ENCODE measurements at places on chromosomes 6 and 20. TPM values are rescaled to one million over a fixed set of nuclear protein-coding genes. Genes with fewer than 3 reads are reported as not detected.

The SLC13A3 gene
- not detected for polyA plus RNA-seq

The CD40 gene
- polyA plus RNA-seq, result 75.4 TPM

The SLC22A1 gene
- polyA plus RNA-seq, result not detected

The MMP24 gene
- polyA plus RNA-seq, result 0.11 TPM

- DNase-seq, result no peak
- H3K27me3 ChIP-seq, result no peaks in the 10 kb centered on the region
- H3K27ac ChIP-seq, result no peak overlapping the region
- H3K4me3 ChIP-seq, result no peak overlapping the region
Measured at GRCh38 chr6:111474106-111474505, 8.9 kb downstream of the REV3L start.

DNA sequence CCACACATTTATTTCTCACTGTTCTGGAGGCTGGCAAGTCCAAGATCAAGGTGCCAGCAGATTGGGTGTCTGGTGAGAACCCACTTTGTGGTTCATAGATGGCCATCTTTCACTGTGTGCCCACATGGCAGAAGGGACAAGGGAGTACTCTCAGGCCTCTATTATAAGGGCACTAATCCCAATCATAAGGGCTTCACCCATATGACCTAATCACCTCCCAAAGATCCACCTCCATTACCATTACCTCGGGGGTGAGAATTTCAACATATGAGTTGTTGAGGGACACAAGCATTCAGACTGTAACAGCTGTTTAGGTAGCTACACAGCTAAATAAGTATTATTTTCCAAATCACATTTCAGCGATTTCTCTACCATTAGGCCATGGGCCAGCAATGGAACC lies 2.5 kb upstream of the PRND start:
- H3K4me1 ChIP-seq, result peaks cover 17% of the 10 kb centered on the region
- no peak for DNase-seq
- no peak overlapping the region for H3K4me3 ChIP-seq
- no peaks in the 10 kb centered on the region for H3K27me3 ChIP-seq
- H3K36me3 ChIP-seq, result no peaks in the 10 kb centered on the region
- no peak overlapping the region for H3K27ac ChIP-seq

- no peaks in the 10 kb centered on the region for H3K36me3 ChIP-seq
- H3K4me3 ChIP-seq, result no peak overlapping the region
- H3K27me3 ChIP-seq, result no peaks in the 10 kb centered on the region
- peaks cover 29% of the 10 kb centered on the region for H3K4me1 ChIP-seq
Measured at GRCh38 chr6:108598305-108598863, 37.7 kb downstream of the FOXO3 start.

- DNase-seq, result no peak
- no peaks in the 10 kb centered on the region for H3K4me1 ChIP-seq
- H3K27me3 ChIP-seq, result no peaks in the 10 kb centered on the region
- H3K4me3 ChIP-seq, result no peak overlapping the region
- H3K36me3 ChIP-seq, result no peaks in the 10 kb centered on the region
Measured at GRCh38 chr6:22237526-22237925, 59.3 kb downstream of the PRL start.

DNA sequence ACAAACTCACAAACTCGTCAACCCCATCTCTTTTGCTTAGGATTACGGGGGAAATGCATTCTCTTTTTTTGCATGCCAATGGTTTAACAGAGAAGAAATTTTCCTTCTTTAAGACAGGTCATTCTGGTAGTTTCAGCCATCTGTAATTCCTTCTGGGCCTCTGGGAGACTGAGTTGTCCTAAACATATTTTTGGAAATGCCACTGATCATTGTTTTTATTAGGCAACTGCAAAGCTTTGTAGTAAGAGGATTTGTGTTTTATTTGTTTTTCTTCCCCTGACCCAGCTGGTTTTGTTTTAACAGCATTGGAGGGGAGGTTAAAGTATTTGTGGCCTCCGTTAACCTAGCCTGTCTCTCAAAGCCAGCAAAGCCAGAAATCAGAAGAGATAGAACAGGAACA lies 73.1 kb upstream of the ISM1 start:
- H3K36me3 ChIP-seq, result no peaks in the 10 kb centered on the region
- H3K4me3 ChIP-seq, result no peak overlapping the region
- no peaks in the 10 kb centered on the region for H3K27me3 ChIP-seq
- no peaks in the 10 kb centered on the region for H3K4me1 ChIP-seq

DNA sequence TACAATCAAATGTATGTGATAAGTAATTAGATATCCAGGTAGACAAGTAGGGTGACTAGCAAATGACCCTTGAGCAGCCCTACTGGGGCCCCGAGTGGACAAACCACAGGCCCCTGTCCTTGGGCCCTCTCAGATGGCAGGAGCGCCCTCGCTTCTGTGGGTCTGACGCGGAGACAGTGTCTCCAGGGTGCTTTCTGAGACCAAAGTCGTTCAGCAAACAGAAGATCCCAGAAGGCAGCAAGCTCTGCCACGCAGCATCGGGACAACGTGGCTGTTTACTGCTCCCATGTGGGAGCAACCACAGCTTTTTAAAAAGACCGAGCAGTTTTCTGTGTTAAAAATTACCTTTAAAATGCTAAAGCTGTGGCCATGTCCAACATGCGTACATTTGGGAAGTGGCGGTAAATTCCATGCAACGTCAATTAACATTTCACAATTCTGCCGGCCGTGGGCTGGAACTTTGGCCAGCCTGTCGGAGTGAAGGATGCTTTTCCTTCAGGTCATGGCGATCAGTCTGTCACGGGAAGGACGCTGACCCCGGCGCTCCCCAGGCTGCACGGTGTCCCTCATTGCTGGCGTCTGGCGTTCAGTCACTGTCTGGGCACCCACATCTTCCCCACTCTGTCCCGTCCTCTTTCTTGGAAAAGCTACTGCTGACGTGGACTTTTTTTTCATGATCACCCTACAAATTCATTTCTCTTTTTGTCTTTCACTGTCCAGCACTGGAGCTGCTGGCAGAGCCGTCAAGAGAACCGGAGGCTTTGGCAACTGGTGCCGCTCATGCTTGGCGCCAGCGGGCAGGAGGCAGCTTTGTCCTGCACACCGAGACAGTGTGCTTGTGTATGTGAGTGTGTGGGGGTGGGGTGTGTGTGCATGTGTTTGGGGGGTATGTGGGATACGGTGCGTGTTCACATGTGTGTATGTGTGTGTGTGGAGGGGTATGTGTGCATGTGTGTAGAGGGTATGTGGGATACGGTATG lies 293.1 kb downstream of the CDH4 start:
- no peaks in the 10 kb centered on the region for H3K4me1 ChIP-seq
- H3K27ac ChIP-seq, result no peak overlapping the region
- no peaks in the 10 kb centered on the region for H3K36me3 ChIP-seq
- no peak for DNase-seq
- no peaks in the 10 kb centered on the region for H3K27me3 ChIP-seq

- H3K4me1 ChIP-seq, result no peaks in the 10 kb centered on the region
- no peak overlapping the region for H3K27ac ChIP-seq
- H3K36me3 ChIP-seq, result no peaks in the 10 kb centered on the region
- DNase-seq, result no peak
- H3K4me3 ChIP-seq, result no peak overlapping the region
Measured at GRCh38 chr6:40387127-40387870, 199.9 kb downstream of the LRFN2 start.

DNA sequence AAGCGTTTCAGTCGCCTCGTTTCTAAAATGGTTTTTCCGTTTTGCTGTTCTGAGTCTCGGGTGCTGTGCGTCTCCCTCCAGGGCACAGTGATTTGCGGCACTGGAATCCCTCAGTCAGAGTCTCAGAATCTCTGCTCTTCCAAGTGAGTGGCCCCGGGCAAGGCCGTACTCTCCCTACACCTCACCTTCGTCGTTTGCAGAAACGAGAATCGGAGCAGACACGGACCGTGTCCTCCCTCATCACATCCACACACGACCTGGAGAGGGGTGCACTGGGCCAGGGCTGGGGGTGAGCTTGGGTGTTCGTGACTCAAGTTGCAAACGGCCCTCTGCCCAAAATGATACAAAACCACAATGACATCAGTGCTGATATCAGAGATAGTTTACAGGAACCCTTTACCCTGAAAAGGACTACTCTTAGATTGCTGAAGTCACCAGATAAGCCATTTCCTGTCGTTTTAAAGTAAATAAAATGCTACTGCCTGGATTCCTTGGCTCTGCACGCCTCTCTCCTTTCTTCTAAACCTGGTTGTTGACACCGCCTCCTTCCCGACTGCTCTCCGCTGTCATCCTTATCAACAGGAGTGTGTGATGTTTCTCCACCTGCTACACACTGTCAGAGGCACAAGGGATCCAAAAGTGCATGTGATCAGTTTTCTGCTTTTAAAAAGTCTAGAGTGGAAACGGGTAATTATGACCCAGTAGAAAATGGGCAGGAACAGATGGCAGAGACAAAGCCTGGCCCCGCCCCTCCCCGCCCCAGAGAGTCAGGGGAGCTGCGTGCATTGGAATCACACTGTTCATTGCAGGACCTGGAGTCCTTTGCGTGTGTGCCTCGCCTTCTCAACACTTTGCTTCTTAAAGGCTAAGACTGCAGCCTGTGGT lies 38.4 kb downstream of the KIF25 start:
- H3K4me3 ChIP-seq, result no peak overlapping the region
- H3K27me3 ChIP-seq, result no peaks in the 10 kb centered on the region
- H3K4me1 ChIP-seq, result no peaks in the 10 kb centered on the region
- no peak overlapping the region for H3K27ac ChIP-seq

- H3K4me3 ChIP-seq, result no peak overlapping the region
- no peaks in the 10 kb centered on the region for H3K27me3 ChIP-seq
Measured at GRCh38 chr20:55649254-55649653, 356.1 kb downstream of the CBLN4 start.

DNA sequence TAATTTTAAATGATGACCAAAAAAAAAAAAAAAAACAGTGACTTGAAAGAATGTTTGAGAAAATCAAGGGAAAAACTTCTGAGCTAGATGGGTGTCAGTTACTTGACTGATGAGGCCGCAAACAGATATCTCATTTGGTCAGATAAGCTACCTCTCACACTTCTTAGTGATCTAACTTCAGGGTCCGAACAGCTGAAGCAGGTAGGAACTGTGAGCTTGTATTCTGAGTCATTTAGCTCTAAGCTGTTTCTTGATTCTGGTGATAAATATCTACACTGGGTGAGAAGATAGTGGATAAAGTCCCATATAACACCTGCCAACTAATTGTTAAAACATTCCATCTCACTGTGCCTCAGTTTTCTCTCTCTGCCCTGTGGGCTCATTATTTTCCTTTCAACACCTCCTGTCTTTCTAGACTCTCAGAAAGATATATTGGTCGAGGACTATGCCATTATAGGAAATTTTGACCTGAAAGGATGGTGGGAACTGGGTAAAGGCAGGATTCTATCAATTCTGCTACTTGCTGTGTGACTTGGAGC lies 7.7 kb downstream of the KIF3B start:
- H3K27me3 ChIP-seq, result no peaks in the 10 kb centered on the region
- peak overlapping the region; percentile 92 for H3K27ac ChIP-seq
- H3K36me3 ChIP-seq, result peaks cover 8% of the 10 kb centered on the region
- peak overlapping the region; percentile 54 for H3K4me3 ChIP-seq
- peak; percentile 40 for DNase-seq

GRCh38 chr6:124870611-124871459 lies 91.4 kb upstream of the RNF217 start:
- no peaks in the 10 kb centered on the region for H3K27me3 ChIP-seq
- no peak overlapping the region for H3K4me3 ChIP-seq
- no peaks in the 10 kb centered on the region for H3K36me3 ChIP-seq
- H3K4me1 ChIP-seq, result no peaks in the 10 kb centered on the region

- H3K4me1 ChIP-seq, result no peaks in the 10 kb centered on the region
- no peak overlapping the region for H3K4me3 ChIP-seq
- no peak overlapping the region for H3K27ac ChIP-seq
- DNase-seq, result no peak
Measured at GRCh38 chr6:149898966-149899365, 1.1 kb upstream of the RAET1E start.

DNA sequence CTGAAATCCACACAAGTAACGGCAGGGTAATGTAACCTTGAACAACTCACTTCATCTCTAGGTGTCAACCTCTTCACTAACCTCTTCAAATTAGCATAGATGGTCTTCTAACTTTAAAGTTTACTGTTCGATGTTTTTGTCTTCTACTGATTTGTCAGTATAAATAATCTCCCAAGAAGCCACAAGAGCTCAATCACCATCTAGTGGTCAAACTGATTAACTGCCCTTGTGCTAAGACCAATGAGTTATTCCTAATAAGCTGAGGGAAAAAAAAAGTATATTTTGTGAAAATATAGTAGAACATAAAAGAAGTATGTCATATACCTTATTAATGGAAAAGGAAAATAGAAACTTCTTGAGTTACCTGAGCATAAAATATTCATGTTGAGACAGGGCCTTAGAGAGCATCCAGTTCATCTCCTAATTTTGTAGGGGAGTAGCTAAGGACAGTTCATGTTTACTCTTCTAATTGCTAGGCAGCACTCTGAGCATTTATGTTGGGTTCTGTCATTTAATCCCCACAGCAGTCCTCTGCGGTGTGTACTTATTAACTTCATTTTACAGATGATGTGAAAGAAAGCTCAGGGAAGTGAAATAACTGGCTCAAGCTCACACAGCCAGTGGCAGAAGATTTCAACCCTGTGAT lies 317.1 kb downstream of the ESR1 start:
- no peak for DNase-seq
- H3K27ac ChIP-seq, result no peak overlapping the region
- H3K4me1 ChIP-seq, result no peaks in the 10 kb centered on the region
- no peak overlapping the region for H3K4me3 ChIP-seq
- H3K36me3 ChIP-seq, result no peaks in the 10 kb centered on the region

DNA sequence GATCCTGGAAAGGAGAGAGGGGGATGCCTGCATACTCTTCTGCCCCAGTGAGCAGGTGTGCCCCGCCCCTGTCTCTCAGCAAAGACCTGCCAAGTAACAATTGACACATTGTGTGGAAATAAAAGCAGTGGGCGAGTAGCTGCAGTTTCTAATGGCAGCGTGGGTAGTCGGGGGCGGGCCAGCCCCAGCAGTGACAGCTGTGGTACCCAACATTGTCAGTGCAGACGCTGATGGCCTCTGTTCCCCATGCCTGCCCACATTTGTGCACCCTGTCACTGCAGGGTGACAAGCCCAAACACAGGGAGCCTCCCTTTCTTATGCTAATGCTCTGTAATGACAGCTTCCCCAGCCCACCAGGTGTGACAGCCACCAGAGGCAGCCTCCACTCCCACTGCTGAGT lies 491.7 kb downstream of the DHX35 start:
- no peaks in the 10 kb centered on the region for H3K27me3 ChIP-seq

GRCh38 chr6:15088904-15089568 lies 156.8 kb upstream of the JARID2 start:
- no peaks in the 10 kb centered on the region for H3K4me1 ChIP-seq
- no peaks in the 10 kb centered on the region for H3K27me3 ChIP-seq
- H3K27ac ChIP-seq, result no peak overlapping the region
- H3K36me3 ChIP-seq, result no peaks in the 10 kb centered on the region
- no peak for DNase-seq

GRCh38 chr20:7596541-7596940 lies 343.7 kb downstream of the HAO1 start:
- H3K27me3 ChIP-seq, result no peaks in the 10 kb centered on the region
- no peaks in the 10 kb centered on the region for H3K36me3 ChIP-seq
- H3K27ac ChIP-seq, result no peak overlapping the region
- no peak overlapping the region for H3K4me3 ChIP-seq
- no peak for DNase-seq
